ENCODE measurements at places on chromosomes 1 and 21.

- DNase-seq = peak; percentile 57
Observed at GRCh38 chr1:22709891-22710700, 543 bp upstream of the EPHB2 start.

GRCh38 chr1:36453600-36454388 lies 3.5 kb upstream of the OSCP1 start:
- DNase-seq = no peak

- no peak for DNase-seq
Observed at GRCh38 chr1:119795261-119796200, 15.7 kb downstream of the REG4 start.

DNA sequence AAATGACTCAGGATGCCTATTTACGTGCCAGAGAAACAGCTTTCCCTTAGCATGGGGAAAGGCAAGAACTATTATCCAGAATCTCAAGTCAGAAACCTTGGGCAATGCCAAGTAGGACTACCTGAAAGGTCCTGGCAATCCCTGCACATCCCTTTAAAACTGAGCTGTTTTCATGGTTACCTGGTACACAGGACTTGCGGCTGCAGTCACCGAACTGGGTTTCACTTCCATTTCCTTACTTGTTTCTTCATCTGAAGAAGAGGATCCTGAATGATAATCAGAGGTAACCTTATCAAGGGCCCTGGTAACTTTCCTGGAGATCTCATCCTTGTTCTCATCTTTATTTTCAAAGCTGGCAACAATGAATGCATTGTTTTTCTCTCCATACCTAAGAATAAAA lies 14.3 kb downstream of the BTG3 start:
- DNase-seq = peak; percentile 52

- DNase-seq = no peak
Observed at GRCh38 chr1:190583862-190584261, 106.2 kb upstream of the BRINP3 start.

DNA sequence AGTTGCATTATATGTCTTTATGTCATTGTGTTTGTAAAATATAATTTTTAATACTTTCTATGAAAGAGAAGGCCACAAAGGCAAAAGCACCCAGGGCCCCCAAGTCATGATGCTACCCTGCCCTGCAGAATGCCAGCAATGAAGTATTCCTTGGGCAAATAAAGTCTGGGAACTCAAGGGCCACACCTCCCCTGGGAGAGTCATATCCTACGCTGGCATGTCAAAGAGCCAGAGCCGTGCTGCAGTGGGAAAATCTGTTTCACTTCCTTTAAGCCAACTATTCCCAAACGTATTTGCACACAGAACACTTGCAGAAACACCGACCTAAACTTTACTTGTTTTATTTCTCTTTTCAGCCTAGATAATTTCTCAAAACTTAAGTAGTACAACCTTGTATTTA lies 98.4 kb upstream of the KAZN start:
- DNase-seq = no peak

GRCh38 chr1:93078203-93078602 lies 880 bp upstream of the MTF2 start:
- no peak for DNase-seq

DNA sequence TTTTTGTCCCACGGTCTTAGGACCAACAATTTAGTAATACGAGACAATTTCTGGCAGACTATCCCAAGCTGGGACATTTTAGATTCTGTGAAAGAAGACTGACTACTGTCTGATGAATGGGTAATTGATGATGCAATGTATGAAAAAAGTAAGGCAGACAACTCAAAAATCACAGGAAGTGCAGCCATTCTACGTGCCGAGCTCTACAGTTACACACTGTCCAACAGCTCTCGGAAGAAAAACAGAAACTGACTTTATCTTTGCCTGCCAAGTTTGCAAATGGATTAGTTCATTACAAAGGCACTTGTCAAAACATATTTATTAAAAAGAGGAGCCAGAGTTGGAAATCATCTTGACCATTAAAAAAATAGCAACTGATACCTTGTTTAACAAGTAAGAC lies 31.3 kb downstream of the ZBTB8B start:
- DNase-seq = peak; percentile 28

GRCh38 chr1:246724731-246725095 lies 504 bp downstream of the SCCPDH start:
- DNase-seq = peak; percentile 19

GRCh38 chr1:190479050-190479397 lies 1.4 kb upstream of the BRINP3 start:
- no peak for DNase-seq
